ENCODE measurements at places on chromosomes 5 and 9. TPM values are rescaled to one million over a fixed set of nuclear protein-coding genes. Genes with fewer than 3 reads are reported as not detected.

- peaks cover 23% of the 10 kb centered on the region for H3K4me1 ChIP-seq
- H3K4me3 ChIP-seq, result no peak overlapping the region
- no peak overlapping the region for H3K27ac ChIP-seq
- no peaks in the 10 kb centered on the region for H3K27me3 ChIP-seq
- DNase-seq, result no peak
- 0 out of 2 replicates have a peak, but pooled peaks cover 3% of the 10 kb centered on the region for H3K36me3 ChIP-seq
Measured at GRCh38 chr9:8842402-8843193, 1043.0 kb upstream of the DMAC1 start.

- H3K27ac ChIP-seq, result no peak overlapping the region
- H3K4me3 ChIP-seq, result no peak overlapping the region
- DNase-seq, result no peak
- peaks cover 34% of the 10 kb centered on the region for H3K4me1 ChIP-seq
- no peaks in the 10 kb centered on the region for H3K27me3 ChIP-seq
Measured at GRCh38 chr9:96137671-96138429, 164.1 kb downstream of the HSD17B3 start.

DNA sequence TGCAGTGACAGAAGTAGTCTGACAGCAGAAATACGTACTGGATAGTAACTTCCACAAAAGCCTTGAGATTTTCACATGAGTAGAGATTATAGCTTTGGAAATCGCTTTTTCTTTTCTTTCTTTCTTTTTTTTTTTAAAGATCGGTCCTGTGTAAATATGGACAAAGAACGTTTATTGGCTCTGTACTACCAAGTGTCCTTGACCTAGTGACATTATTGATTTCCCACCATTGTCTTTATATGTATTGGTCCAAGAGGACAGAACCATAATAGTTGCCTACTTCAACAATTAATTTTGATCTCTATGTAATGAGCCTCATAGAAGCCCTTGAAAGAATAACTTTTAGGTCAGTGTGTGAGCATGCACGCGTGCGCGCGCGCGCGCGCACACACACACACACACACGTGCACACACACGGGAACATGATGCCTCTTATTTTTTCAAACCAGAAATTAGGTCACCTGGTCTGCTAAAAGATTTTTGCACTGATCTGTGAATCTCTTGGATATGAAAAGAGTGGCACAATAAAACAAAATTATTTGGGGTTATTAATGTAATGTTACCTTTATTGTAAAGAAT lies 516.8 kb downstream of the PSAT1 start:
- H3K36me3 ChIP-seq, result no peaks in the 10 kb centered on the region
- H3K4me1 ChIP-seq, result 0 out of 2 replicates have a peak, but pooled peaks cover 5% of the 10 kb centered on the region
- H3K27me3 ChIP-seq, result no peaks in the 10 kb centered on the region
- DNase-seq, result no peak
- no peak overlapping the region for H3K27ac ChIP-seq

- no peak overlapping the region for H3K4me3 ChIP-seq
- peaks cover 77% of the 10 kb centered on the region for H3K36me3 ChIP-seq
- no peaks in the 10 kb centered on the region for H3K4me1 ChIP-seq
Measured at GRCh38 chr5:179886190-179886911, 21.3 kb downstream of the TBC1D9B start.

Gene TEX48
- total RNA-seq, result not detected

Gene AK6
- 33.3 TPM for total RNA-seq

- no peak overlapping the region for H3K4me3 ChIP-seq
- peaks cover 6% of the 10 kb centered on the region for H3K36me3 ChIP-seq
- H3K27me3 ChIP-seq, result peaks cover 2% of the 10 kb centered on the region
Measured at GRCh38 chr9:6024035-6024554, 8.7 kb upstream of the RANBP6 start.

- H3K27ac ChIP-seq, result no peak overlapping the region
- H3K4me1 ChIP-seq, result peaks cover 25% of the 10 kb centered on the region
- no peaks in the 10 kb centered on the region for H3K36me3 ChIP-seq
Measured at GRCh38 chr5:169280286-169280685, 20.7 kb downstream of the SLIT3 start.

Gene HCN1
- 6.9 TPM for total RNA-seq

- no peak overlapping the region for H3K27ac ChIP-seq
- H3K4me3 ChIP-seq, result no peak overlapping the region
- no peaks in the 10 kb centered on the region for H3K27me3 ChIP-seq
- H3K4me1 ChIP-seq, result peaks cover 15% of the 10 kb centered on the region
- H3K36me3 ChIP-seq, result no peaks in the 10 kb centered on the region
Measured at GRCh38 chr5:87588316-87588715, 175.6 kb upstream of the CCNH start.

Gene ADCY2
- total RNA-seq, result 165 TPM

- peak overlapping the region; percentile 63 for H3K4me3 ChIP-seq
- H3K36me3 ChIP-seq, result peaks cover 28% of the 10 kb centered on the region
- H3K4me1 ChIP-seq, result peaks cover 44% of the 10 kb centered on the region
- peak; percentile 59 for DNase-seq
- no peaks in the 10 kb centered on the region for H3K27me3 ChIP-seq
- H3K27ac ChIP-seq, result no peak overlapping the region
Measured at GRCh38 chr5:177132136-177133095, 1.2 kb upstream of the NSD1 start.

DNA sequence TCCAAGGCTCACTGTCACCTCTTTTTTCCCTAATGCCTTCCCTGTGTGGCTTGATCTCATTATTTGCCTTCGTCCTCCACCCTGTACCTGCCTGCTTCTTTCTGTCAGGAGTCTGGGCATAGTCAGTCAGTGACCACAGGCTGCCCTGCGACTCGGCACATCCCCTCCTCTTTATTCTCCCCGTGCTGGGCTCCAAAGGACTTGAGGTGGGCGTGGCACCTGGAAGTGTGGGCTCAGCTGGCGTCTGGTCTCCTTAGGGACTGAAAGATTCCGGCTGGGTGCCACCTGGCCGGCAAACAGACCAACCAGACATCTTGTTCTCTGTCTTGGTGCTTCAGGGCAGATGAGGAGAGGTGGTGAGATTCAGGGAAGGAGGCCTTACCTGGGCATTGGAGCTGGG lies 29.6 kb upstream of the PRDM12 start:
- peak overlapping the region; percentile 87 for H3K27ac ChIP-seq
- no peak overlapping the region for H3K4me3 ChIP-seq
- no peaks in the 10 kb centered on the region for H3K27me3 ChIP-seq
- H3K36me3 ChIP-seq, result peaks cover 35% of the 10 kb centered on the region
- H3K4me1 ChIP-seq, result peaks cover 23% of the 10 kb centered on the region

- H3K36me3 ChIP-seq, result no peaks in the 10 kb centered on the region
- H3K27me3 ChIP-seq, result no peaks in the 10 kb centered on the region
- DNase-seq, result no peak
- H3K4me3 ChIP-seq, result no peak overlapping the region
- no peaks in the 10 kb centered on the region for H3K4me1 ChIP-seq
- no peak overlapping the region for H3K27ac ChIP-seq
Measured at GRCh38 chr5:58551492-58551891, 31.4 kb upstream of the RAB3C start.

Gene TPM2
- total RNA-seq, result 146 TPM

- peaks cover 34% of the 10 kb centered on the region for H3K4me1 ChIP-seq
- H3K27me3 ChIP-seq, result no peaks in the 10 kb centered on the region
- peaks cover 29% of the 10 kb centered on the region for H3K36me3 ChIP-seq
- no peak for DNase-seq
- peak overlapping the region; percentile 93 for H3K4me3 ChIP-seq
Measured at GRCh38 chr5:177303925-177304391, 359 bp downstream of the PRELID1 start.

DNA sequence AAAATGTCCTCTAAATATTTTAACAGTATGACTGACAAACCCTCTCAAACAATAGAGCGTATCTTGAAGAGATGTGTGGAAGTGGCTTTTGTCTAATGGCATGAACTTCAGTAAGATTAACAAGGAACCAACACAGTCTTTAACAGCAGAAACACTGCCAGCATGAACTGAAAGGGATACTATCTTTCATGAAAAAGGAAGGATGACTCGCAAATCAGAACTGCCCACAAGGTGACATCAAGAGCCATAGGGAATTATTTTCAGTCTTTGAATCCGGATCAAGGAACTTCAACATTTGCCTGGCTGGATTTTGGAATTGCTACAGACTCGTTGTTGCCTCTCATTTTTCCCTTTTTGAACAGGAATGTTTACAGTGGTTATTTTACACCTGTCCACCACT lies 5.1 kb upstream of the HEXB start:
- H3K4me3 ChIP-seq, result no peak overlapping the region
- H3K36me3 ChIP-seq, result no peaks in the 10 kb centered on the region
- no peak overlapping the region for H3K27ac ChIP-seq
- peaks cover 2% of the 10 kb centered on the region for H3K27me3 ChIP-seq
- H3K4me1 ChIP-seq, result peaks cover 12% of the 10 kb centered on the region
- DNase-seq, result no peak

DNA sequence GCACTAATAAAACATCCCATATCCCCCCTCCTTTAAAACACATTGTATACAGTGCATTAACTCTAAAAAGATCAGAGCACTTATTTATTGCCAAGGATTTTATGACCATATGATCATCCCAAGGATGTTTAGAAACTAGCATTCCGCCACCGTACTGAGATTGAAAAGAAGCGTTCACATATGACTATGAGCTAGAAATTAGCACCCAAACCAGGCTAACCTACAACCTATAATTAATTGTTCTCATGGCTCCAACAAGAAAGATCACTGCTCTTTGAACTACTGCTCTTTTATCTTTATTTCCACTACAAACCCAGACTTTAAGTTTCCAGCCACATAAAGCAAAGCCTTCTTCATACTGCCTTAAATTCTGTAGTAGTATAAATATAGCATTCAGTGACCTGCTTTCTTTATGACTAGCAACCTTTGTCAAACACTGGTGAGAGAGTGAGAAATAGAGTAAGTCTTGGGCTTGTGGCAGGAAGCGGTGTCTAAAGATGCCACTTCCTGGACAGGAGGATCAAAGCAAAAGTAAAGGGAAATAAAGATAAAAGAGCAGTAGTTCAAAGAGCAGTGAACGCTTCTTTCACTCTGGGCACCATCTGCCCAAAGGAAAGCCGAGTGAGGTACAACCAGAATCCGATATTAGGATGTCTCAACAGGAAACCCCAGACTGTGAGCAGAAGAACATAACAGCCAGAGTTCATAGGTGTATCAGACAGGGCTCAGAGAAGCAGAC lies 151.1 kb upstream of the ERCC6L2 start:
- H3K4me1 ChIP-seq, result no peaks in the 10 kb centered on the region
- no peak overlapping the region for H3K4me3 ChIP-seq
- no peak for DNase-seq
- H3K27me3 ChIP-seq, result no peaks in the 10 kb centered on the region
- no peak overlapping the region for H3K27ac ChIP-seq
- no peaks in the 10 kb centered on the region for H3K36me3 ChIP-seq

Gene HSPA5
- 357 TPM for total RNA-seq

GRCh38 chr5:127941646-127942045 lies 141.9 kb upstream of the SLC12A2 start:
- no peak overlapping the region for H3K27ac ChIP-seq
- no peaks in the 10 kb centered on the region for H3K36me3 ChIP-seq
- DNase-seq, result no peak
- peaks cover 15% of the 10 kb centered on the region for H3K4me1 ChIP-seq
- H3K4me3 ChIP-seq, result no peak overlapping the region

DNA sequence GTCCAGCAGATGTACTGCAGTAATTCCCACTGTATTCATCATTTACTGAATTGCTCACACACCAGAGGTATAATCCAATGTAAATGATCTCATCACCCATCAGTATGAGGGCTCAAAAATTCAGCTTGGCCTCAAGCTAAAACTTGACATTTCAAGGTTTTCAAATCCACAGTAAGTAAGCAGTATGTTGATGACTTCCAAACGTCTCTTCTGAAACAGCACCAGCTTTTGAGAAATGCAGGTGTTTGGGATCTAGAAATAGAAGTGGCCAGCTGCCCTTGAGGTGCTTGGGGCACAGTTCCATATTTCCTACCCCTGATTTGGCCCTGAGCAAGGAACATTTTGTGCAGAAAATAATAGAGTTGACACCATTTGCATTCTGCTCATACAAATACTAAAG lies 388.0 kb upstream of the TUSC1 start:
- H3K4me3 ChIP-seq, result no peak overlapping the region
- H3K4me1 ChIP-seq, result peaks cover 19% of the 10 kb centered on the region
- no peaks in the 10 kb centered on the region for H3K36me3 ChIP-seq
- no peak overlapping the region for H3K27ac ChIP-seq

- peaks cover 18% of the 10 kb centered on the region for H3K36me3 ChIP-seq
- peaks cover 8% of the 10 kb centered on the region for H3K4me1 ChIP-seq
- H3K4me3 ChIP-seq, result no peak overlapping the region
- no peak overlapping the region for H3K27ac ChIP-seq
- peaks cover 3% of the 10 kb centered on the region for H3K27me3 ChIP-seq
Measured at GRCh38 chr9:106600955-106601560, 261.9 kb upstream of the ZNF462 start.

- H3K36me3 ChIP-seq, result peaks cover 18% of the 10 kb centered on the region
- no peaks in the 10 kb centered on the region for H3K27me3 ChIP-seq
- no peak for DNase-seq
- peaks cover 15% of the 10 kb centered on the region for H3K4me1 ChIP-seq
Measured at GRCh38 chr5:34447424-34447823, 208.7 kb upstream of the RAI14 start.

DNA sequence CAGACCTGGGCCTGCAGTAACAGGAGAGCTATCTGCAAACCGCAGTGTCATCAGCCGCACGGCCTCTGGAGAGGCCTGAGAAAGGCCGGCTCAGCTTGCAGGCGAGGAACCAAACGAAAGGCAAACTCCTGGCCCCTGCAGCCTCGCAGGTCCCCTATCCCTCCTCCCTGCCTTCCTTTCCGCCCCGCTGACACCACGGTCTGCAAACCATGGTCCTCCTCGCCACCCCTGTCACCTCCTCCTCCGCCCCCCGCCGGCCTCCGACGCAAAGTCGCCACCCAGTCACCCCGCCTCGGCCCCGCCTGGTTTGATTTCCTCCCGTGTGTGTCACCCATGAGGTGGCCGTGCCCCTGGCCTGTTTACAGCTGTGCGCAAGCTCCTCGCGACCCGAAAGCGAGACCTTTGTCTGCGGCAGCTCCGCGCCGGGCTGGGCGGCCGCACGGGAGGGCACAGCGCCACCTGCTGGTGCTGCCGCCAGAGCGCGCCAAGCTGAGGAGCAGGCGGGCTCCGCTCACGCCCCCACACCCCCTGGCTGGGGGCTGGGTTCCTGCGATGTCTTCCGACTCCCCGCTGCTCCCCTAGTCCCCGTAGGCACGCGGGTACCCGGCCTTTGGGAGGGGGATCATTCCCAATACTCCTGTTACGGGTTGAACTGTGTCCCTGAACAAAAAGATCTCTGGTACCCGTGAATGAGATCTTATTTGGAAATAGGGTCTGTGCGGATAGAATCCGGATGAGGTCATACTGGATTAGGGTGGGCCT lies 19.4 kb downstream of the GBGT1 start:
- H3K4me3 ChIP-seq, result peak overlapping the region; percentile 62
- peaks cover 10% of the 10 kb centered on the region for H3K27me3 ChIP-seq
- H3K4me1 ChIP-seq, result peaks cover 24% of the 10 kb centered on the region
- H3K36me3 ChIP-seq, result no peaks in the 10 kb centered on the region

Gene CLTA
- 220 TPM for total RNA-seq
